MV-4-11 (cell line): ENCODE measurements at places on chromosomes 11 and 22.

DNA sequence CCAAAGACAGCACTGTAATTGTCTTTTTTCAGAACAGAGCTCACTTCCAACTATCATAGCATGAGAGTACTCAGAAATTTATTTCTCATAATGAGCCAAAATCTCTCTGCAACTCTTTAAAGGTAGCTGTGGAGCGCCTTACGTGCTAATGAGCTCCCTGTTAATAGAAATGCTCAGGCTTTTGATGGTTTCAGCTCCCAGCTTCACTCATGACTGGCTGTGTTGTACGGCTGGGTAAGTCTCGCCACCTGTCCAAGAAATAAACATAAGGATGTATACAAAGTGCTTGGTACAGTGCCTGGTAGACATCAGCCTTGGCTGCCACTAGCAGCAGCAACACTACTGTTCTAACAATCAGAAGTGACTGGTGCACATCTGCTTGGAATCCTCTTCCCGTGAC is 109.4 kb downstream of the LDLRAD3 start:
- no peak for DNase-seq

DNA sequence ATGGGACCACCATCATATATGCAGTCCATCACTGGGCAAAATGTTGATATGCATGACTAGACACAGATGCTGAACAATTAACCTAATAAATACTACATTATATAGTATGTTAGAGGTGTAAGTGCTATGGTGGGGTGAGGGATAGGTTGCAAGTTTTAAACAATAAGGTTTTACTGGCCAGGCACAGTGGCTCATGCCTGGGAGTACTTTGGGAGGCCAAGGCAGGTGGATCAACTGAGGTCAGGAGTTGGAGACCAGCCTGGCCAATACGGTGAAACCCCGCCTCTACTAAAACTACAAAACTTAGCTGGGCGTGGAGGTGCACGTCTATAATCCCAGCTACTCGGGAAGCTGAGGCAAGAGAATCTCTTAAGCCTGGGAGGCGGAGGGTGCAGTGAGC is 28.1 kb downstream of the F2 start:
- DNase-seq = no peak

DNA sequence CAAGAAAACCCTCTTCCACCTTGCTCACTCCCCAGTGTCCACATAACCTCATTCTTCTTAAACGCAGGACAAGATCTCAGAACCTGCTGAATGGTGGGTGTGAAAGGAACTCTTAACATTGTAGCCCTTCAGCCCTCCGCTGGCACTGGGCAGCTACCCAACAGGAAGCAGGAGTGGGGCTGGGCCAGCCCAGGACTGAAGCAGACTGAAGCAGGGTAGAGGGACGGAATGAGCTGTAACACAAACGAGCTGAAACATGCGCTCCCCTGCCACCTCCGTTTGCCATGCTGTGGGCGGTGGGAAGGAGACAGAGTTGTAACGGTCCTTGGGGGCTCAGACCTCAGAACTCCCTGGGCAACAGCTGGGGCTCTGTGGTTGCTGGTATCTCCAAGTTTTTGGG is 23.6 kb downstream of the NPAT start:
- DNase-seq = no peak

DNA sequence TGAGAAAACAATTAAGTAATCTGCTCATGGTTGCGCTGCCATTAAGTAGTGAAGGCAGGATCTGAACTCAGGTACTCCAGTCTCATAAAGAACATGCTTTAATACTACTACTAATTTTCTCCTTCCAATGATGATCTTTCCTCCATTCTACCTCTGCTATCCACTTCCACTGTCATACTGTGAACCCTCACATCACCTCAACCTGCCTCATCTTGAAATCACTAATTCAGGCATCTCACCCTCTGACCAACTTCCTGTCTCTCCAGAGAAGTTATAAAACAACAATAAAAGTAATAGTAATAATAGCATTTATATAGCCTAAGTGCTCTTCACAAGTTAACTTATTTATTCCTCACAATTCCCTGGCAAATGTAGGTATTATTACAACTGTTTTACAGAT is 57.1 kb upstream of the PSMA1 start:
- DNase-seq = no peak

GRCh38 chr11:95149651-95150364 is 60.2 kb downstream of the ENDOD1 start:
- no peak for DNase-seq

DNA sequence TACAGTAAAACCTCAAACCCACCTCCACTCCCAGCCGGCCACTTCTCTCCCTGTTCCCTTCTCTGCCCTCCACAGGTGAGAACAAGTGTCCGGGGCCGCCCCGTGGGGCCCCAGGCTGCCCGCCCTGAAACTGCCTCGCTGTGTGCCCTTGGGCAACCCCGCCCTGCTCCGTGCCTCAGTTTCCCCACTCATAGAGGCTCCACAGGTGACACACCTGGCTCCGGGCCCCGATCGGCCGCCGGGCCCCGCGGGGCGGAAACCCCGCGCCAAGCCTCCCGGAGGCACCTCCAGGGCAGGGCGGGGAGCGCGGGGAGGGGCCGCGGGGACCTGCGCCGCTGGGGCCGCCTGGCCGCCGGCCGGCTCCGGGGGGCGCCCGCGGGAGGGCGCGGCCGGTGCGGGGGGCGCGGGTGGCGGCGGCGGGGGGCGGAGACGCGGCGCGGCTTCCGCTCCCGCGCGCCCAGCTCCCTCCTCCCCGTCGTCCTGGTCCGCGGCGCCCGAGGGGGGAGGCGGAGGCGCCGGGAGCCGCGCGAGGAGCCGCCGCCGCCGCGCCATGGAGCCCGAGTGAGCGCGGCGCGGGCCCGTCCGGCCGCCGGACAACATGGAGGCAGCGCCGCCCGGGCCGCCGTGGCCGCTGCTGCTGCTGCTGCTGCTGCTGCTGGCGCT is at the start of gene LRP5:
Gene LRP5 (plus strand): TSS at position 475 of the 663 bp plus-strand sequence. CDS start 124 bp downstream, at position 599.
- DNase-seq = no peak

- DNase-seq = no peak
Measured at GRCh38 chr11:33448461-33449130, 191.4 kb downstream of the HIPK3 start.

- peak; percentile 42 for DNase-seq
Measured at GRCh38 chr11:6110011-6110410, 2.5 kb downstream of the OR56B4 start.

DNA sequence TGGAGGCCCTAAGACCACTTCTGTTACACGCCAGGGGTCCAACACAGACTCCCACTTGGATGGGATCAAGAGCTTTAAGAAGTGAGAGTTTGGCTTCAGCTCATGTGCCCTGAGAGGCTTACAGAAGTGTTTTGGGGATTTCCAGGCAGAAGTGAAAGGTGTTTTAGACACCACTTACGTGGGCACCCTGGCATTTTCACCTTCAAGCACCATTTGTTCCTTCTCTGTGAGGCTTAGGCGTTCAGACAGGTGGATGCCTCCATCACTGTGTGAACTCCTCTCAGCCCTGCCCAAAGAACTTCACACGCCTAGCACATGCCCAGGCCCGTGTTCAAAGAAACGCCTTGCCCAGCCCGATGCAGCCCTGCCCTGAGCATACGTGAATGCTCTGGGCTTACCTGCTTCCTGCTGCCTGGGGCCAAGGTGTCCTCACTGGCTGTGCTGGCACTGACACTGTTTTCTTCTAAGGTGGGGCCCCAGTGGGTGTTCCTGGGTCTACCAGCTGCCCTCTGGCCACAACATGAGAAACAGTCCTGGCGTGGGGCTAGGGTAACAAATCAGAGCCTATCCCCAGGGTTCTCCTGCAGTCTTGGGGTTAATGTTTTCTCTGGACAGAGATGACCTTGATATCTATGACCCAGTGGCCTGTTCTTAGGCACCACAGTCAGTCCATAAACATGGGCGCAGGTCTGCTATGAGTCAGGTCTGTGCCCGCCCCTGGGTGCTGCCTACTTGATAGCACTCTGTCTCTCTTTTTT is 34.0 kb downstream of the AMPD3 start:
- DNase-seq = no peak

DNA sequence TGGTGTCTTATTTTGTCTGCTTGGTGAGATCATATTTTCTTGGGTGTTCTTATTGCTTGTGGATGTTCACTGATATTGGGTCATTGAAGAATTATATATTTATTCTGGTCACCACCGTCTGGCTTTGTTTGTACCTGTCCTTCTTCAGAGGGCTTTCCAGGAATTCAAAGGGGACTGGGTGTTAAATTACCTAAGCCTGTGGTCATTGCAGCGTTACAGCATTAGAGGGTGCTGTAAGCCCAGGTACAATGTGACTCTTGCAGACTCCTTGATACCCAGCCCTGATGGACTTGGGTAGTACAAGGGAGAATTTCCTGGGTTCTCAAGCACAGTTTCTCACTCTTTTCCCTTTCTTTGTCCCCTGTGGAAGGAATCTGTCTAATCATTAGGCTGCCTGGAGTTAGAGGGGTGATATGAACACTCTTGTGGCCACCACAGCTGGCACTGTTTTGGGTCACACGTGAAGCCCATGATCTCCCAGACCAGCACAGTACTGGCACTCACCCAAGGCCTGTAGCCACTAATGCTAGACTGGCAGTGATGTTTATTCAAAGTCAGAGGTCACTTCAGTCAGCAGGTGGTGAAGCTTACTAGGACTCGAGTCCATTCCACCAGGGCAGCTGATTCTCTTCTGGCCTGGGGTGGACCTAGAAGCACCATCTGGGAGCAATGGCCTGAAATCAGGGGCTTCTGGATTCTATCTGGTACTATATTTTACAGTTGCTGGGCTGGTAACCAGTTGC is 56.1 kb upstream of the NARS2 start:
- DNase-seq = no peak

DNA sequence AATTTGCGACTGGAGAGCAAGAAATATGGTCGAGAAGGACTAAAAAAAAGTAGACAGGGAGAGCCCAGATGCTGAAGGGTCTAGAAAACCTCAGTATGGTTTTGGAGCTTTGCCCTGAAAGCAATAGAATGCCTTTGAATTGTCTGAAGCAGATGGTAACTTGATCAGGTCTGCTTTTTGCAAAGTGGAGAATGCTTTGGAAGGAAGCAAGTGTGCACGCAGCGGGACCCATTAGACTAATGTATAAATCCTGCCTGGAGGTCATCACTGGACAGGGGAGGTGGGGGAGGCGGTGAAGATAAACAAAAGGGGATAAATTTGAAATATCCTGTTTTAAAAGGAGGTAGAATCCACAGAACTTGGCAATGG is 757 bp upstream of the HINFP start:
- no peak for DNase-seq

- no peak for DNase-seq
Measured at GRCh38 chr22:23213581-23214334, 33.4 kb downstream of the BCR start.
